Stimulated activated CD4-positive, alpha-beta T cell treated with anti-CD3 and anti-CD28 coated beads, TNF-alpha, amount 100 ng/mL, for 4 hours (primary cell): ENCODE measurements at places on chromosomes 3 and 15.

- no peak for DNase-seq
Observed at GRCh38 chr3:25834346-25834745, 44.5 kb downstream of the OXSM start.

DNA sequence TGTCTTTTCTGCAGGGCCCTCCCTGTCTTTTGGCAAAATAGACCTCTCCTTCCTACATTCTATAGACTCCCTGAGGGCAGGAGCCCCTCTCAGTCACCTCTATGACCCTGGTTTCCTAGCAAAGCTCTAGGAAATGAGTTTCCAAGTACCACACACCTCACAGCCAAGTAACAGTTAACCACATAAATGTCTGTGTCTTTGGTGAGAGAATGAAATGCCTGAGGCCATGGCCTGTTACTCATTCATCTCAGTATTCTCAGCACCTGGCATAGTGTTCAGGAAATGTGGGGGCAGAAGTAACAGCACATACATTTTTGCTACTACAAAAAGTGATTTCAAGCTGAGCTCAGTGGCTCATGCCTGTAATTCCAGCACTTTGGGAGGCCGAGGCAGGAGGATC is 21.0 kb downstream of the RFT1 start:
- DNase-seq = no peak

DNA sequence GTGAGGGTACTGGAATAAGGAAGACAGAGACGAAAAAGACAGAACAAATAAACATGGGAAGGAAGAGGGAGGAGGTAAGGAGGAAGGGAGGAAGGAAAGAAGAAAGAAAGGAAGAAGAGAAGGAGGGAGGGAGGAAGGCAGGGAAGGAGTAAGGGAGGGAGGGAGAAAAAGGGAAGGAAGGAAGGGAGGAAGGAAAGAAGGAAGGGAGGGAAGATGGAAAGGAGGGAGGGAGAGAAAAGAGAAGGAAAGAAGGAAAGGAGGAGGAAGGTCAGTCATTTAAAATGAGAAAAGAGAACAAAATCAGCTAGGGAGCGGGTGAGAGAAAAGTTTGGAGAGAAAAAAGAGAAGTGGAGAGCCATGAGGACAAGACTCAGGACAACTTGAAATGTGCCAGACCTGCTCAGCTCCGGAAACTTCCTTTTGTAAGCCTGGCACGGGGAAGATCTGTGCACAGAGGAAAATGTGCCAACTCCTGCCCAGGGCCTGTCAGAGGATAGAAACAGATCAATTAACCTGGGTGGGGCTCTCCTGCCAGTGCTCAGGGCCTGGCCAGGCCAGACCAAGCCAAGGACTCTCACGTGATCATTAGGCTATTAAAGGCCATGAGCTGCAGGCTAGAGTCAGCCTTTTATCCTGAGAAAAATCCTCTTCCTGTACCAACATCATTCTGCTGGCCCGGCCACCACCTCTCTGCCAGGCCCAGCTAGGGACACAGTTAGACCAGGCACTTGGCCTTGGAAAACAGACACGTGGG is 50.1 kb upstream of the BCL6 start:
- DNase-seq = no peak

DNA sequence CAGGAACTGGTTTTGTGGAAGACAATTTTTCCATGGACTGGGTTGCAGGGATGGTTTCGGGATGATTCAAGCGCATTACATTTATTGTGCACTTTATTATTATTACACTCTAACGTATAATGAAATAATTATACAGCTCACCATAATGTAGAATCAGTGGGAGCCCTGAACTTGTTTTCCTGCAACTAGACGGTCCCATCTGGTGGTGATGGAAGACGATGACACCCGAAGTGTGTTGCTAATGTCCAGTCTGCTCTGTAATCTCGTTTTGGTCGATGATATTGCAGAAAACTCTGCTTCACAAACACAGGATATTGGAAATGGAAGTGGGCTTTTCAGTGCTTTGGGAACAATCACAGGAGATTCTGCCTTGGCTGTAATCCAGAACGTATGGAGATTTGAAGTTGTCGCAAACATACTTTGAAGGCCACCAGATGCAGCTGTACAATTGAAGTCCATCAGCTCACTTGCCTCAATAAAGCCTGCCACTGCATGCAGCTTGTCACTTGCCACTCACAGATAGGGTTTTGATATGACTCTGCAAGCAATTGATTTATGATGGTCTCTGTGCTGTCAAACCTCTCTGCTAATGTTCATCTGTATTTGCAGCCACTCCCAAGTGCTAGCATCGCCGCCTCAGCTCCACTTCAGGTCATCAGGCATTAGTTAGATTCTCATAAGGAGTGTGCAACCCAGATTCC is 141.7 kb downstream of the TJP1 start:
- DNase-seq = no peak

DNA sequence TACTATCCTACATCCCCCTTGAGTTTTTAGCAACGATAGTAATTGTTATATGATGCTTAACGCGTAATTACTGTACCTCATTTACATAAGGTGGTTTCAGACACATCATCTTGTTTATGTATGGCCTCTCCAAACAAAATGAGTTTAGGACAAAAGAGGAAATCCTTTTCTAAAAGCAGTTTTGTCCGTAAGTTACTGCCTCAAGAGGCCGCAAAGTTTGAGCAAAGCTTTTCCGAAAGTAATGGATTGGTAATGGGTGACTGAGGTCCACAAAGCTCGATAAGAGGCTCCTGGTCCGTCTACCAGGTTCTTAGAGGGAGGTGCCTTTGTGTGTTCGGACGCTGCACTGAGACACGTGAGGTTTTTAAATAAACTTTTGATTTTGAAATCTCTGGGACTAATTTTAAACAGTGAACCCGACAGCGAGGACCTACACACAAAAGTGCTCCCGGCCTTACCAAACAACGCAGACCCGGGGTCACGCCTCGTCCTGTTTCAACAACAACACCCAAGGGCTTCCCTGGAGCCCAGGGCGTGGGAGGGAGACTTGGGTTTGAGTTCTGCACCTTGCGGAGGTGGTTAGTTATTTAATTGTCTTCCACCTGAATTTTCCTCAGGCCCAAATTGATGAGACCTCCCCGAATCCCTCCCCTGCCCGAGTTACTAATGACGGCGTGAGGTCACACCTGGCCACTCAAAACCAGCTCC is 456 bp upstream of the C15orf61 start:
- DNase-seq = no peak

DNA sequence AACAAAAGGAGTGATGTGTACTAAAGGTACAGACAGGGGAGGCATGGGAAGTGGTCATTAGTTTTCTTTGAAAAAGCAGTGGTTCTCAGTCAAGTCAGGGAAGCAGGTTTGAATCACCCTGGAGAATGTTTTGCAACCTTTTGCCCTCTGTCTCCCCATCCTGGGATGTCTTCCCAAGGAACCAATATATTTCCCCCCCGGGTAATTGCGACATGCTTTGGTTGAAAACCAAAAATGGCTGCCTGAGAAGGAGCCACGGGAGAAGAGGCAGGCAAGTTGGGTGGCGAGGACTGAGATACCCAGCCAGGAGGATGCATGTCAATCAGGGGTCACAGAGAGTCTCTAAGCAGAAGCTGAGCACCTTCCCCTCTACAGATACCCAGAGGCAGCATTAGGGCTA is 20.2 kb upstream of the PPP1R2 start:
- DNase-seq = no peak

GRCh38 chr15:69422336-69422895 is 8.3 kb downstream of the KIF23 start:
- no peak for DNase-seq

- no peak for DNase-seq
Observed at GRCh38 chr3:153614563-153614962, 452.5 kb downstream of the RAP2B start.

DNA sequence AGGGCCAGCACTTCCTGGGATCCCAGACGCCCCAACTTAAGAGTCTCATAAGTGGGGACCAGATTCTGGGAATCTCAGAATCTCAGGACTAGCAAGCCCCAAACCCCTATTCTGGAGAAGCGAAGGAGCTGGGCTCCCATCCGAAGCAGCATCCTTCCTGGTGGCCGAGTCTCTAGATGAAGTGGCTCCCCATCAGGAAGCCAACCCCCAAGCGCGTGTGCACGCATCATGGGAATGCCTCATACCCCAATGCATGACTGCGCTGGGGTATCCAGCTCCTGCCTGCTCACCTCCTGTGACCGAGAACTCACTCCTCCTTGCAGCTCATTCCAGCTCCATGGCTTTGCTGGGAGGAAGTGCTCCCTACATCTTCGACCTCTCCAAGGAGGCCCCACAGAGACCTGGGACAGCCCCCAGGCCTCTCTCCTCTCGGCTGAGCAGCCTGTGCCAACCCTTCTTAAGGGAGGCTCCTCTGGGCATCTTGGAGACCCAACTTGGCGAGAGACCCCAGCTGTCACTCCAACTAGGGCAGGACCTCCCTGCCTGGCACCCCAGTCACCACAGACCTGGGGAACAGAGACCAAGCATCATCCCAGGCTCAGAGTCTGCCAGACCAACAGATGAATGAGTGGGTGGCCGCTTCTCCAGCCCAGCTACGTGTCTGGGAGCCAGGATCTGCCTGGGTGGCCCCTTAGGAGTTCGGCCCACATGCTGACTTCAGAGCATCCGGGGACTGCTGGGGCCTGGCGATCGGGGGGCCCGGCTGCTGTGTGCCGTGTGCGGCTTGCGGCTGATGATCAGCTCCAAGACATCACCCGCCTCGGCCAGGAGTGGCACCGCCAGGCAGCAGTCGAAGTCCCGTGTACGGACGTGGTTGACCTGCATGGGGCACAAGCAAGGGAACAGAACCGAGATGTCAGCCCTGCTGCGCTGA is 46.9 kb downstream of the GRIP2 start:
- no peak for DNase-seq

- no peak for DNase-seq
Observed at GRCh38 chr3:172189213-172189612, 149.8 kb downstream of the FNDC3B start.

- no peak for DNase-seq
Observed at GRCh38 chr3:106006001-106006400, 137.2 kb upstream of the CBLB start.

GRCh38 chr15:100824211-100824610 is 55.4 kb upstream of the ALDH1A3 start:
- no peak for DNase-seq

GRCh38 chr3:102687851-102688555 is 253.2 kb downstream of the ZPLD1 start:
- no peak for DNase-seq
